ENCODE measurements at places on chromosomes 13 and 19. TPM values are rescaled to one million over a fixed set of nuclear protein-coding genes. Genes with fewer than 3 reads are reported as not detected.

Gene C19orf67
- total RNA-seq, result 0.27 TPM

Gene NOVA2
- total RNA-seq, result 0.27 TPM

Gene SGCG
- 2.1 TPM for total RNA-seq

Gene ELSPBP1
- total RNA-seq, result not detected

Gene ATXN8OS
- not detected for total RNA-seq

Gene TMEM59L
- total RNA-seq, result 2.2 TPM

Gene FXYD5
- total RNA-seq, result 59.8 TPM

Gene AMER2
- total RNA-seq, result not detected

Gene TTC9B
- total RNA-seq, result not detected

Gene C19orf73
- 0.54 TPM for total RNA-seq

Gene ANKLE1
- 0.41 TPM for total RNA-seq

Gene POSTN
- 546 TPM for total RNA-seq

Gene RDH8
- total RNA-seq, result not detected

Gene ZNF540
- total RNA-seq, result 0.36 TPM

Measured in fibroblast of the aortic adventitia (primary cell).